Hematopoietic multipotent progenitor cell treated with erythropoietin and hydrocortisone succinate and interleukin-3 and kit ligand, for 15 days (in vitro differentiated cells): ENCODE measurements at places on chromosomes 16 and 17.
A peak's percentile ranks its signal among the peaks of the same experiment; 100 is the strongest.

- DNase-seq: no peak
Observed at GRCh38 chr16:72818236-72818845, 229.6 kb downstream of the ZFHX3 start.

- no peak for DNase-seq
Observed at GRCh38 chr17:73855720-73856333, 211.6 kb upstream of the SDK2 start.

GRCh38 chr17:51647067-51647466, 386.7 kb downstream of the UTP18 start:
- no peak for DNase-seq

GRCh38 chr17:3913531-3914311, 2.5 kb downstream of the P2RX1 start:
- peak; percentile 74 for DNase-seq

GRCh38 chr16:77116856-77117255, 74.1 kb upstream of the MON1B start:
- DNase-seq: no peak

DNA sequence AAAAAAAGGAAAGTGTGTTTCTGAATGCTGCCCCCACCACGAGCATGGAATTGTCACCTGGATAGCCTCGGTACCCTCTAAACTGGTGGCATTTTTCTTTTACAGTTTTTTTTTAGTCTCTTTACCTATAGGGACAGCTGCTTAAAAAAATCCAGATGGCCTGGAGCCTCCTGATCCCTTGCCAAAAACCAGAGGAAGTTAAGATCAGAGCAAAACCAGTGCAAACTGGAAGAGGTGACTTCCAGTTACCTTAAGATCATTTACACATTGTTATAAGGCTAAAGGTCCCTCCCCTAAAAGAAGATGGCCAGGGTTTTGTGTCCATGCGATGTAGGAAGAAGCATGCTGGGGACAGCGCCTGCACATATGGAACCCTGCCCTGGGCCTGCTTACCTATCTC, 3.5 kb downstream of the MEFV start:
- DNase-seq: no peak

DNA sequence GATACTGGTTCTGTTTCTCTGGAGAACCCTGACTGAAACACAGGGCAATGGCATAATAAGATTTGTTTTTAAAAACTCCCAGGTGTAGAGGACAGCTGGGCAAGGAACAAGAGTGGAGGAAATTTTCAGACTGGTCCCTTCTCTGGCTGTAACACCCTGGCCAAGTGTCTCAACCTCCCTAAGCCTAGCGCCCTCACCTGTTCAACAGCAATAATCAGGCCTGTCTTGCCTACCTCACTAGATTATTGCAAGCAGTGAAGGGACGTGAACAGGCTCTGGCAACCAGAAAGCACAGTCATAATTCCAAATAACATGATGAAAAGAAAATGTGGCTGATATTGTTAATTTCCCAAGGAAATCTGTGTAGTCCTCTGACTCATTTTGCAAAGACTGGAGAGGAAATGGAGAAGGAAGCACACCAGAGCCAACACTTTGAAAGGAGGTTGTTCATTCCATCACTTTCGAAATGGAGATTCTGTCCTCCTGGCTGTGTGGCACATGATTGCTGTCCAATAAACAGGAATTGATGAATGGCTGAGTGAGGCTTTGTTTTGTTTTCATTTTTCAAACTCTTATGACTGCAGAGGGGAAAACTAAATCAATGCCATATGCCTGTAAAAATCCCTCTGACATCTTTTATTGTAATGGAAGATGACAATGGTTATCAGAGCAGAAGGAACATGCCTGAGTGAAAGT, 87.5 kb upstream of the HLF start:
- no peak for DNase-seq

- peak; percentile 95 for DNase-seq
Observed at GRCh38 chr16:106623-107324, 28.7 kb downstream of the MPG start.

DNA sequence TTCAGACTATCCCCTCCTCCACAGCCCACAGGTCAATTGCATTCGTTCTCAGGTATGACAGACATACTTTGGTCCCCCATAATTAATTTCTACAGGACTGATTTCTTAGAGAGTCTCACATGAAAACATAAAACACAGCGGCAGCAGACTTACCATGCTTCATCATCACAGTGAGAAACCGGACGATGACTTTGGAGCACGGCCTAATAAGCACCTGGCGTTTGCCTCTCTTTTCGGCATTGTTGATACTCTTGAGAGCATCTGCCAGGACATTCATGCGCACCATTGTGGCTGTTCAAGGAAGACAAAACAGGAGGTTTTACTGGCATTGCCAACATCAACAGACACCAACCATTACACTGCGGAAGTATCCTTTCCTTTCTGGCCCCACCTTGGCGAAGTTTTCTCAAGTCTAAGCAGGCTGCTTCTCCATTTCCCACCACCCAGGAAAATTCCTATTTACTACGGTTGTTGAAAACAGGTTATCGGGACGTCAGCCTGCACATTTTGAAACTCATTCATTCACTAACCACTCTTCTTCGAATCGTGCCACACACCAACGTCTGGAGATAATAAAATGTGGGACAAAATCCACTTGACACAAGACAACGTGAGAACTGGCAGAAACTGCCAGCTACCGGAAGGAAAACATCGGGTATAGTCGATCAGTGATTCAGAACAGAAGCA, 1.2 kb downstream of the RPS15A start:
- DNase-seq: no peak

DNA sequence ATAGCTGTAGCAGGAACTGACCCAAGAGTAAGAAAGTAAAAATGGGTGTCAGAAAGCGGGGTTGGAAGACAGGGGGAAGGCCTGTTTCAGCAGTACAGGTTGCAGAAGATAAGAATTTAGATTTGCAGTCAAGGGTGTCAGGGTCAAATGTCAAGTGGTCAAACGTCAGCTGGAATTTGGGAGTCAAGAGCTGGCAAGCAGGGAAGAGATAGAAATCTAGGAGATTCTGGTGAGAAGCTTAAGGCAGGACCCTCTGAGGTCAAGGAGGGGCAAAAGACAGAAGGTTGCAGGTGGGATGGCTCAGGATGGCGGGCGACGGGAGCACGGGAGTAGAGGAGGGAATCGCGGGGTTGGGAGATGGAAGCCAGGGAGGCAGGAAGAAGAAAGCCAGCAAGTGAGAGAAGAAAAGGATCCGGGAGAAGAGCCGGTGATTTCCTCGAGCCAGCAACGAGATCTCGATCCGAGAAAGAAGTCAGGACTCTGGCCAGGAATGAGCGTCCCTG, 335 bp downstream of the SLC25A35 start:
- DNase-seq: no peak

GRCh38 chr17:31750578-31750977, 108.5 kb downstream of the COPRS start:
- DNase-seq: no peak

- no peak for DNase-seq
Observed at GRCh38 chr16:89504091-89504490, 4.1 kb upstream of the SPG7 start.

- DNase-seq: no peak
Observed at GRCh38 chr16:48053418-48053745, 102.4 kb downstream of the ABCC12 start.

DNA sequence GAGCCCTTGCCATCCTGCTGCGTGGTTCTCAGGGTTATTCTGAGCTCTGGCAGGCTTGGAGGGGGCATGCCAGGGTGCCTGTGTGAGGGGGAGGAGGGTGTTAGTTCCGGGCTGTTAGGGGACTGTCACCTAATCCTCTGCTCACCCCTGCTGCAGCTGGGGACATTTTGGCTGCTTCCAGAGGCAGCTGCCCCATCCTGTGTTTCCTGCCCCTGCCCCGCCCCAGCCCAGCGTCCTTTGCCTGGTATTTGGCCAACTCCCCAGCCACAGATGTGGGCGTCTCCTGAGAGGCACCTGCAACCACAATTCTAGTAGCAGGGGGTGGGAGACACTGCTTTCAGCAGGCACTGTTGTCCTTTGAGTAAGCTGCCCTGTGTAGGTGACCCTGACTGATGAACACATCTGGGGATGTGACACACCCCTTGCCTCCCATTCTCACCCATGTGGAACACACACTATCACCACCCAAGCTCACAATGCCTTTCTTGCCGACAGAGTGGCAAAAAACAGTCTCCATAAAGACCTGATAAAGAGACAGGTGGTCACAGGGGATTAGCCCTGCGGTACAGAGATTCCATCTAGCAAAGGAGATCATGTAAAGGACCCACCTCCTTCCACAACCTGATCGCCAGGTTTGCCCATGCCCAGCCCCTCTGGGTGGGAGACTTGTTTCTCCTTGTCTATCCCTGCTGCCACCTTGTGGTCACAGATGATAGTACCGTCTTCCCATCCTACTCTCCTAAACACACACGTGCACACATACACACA, at the start of gene CHRNE:
TSS of gene CHRNE (minus strand) at position 48 of the 768 bp plus-strand sequence. CDS start at position 13, 35 bp downstream.
- peak; percentile 84 for DNase-seq

- DNase-seq: no peak
Observed at GRCh38 chr16:61887903-61888302, 148.3 kb downstream of the CDH8 start.

DNA sequence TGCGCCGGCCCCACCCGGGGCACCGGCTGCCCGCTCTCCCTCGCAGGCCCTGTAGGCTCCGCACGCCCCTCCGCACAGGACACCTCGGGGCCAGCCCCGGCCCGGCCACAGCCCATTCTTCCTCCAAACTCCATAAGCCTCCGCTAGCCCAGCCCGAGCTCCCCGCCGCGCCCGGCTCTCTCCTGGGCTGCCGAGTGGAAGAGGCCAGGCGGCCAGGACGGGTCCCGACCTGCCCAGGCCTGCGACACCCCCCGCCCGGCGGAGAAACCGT, 397 bp downstream of the NCOR1 start:
- DNase-seq: peak; percentile 45

DNA sequence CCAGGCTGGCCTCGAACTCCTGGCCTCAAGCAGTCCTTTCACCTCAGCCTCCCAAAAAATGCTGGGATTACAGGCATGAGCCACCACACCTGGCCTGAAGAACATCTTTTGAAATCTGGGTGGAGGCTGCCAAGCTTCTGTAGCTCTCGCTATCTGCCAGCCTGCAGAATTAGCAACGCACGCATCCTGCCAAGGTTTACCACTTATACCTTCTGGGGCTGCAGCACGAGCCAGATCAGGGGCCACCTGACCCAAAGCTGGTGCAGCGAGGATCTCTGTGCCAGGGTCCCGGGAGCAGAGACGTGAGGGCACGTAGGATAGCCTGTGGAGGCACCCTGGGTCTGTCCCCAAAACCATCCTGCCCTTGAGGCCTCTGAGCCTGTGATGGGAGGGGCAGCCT, 22.2 kb downstream of the SLC38A8 start:
- no peak for DNase-seq

DNA sequence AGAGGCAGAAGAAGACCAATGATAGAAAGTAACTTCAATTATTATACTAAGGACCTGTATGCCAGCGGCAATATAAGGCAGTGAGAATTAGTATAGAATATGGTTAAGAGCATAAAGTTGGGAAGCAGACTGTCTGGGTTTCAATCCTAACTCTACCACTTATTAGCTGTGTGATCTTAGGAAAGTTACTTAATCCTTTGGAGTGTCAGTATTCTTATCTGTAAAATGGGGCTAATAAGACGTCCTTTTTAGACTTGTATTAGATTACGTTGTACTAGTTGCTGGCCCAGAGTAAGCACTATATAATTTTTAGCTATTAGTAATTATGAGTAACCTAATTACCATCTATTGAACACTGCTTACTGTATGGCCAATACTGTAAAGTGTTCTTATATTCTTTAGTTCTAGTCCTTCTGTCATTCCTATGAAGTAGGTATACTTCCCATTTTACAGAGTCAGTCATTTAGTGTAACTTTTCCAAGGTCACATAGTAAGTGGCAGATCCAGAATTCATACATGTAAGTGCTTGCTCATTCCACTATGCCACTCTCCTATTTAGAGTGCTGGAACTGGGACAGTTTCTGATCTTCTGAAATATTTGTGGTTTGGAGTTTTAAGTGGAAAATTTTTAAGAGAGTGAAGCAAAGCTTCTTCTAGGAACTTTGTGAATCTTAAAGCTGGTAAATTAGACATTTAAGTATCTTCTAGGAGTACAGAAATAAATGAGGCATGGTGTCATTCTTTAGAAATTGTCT, 22.5 kb downstream of the HEATR9 start:
- DNase-seq: no peak

DNA sequence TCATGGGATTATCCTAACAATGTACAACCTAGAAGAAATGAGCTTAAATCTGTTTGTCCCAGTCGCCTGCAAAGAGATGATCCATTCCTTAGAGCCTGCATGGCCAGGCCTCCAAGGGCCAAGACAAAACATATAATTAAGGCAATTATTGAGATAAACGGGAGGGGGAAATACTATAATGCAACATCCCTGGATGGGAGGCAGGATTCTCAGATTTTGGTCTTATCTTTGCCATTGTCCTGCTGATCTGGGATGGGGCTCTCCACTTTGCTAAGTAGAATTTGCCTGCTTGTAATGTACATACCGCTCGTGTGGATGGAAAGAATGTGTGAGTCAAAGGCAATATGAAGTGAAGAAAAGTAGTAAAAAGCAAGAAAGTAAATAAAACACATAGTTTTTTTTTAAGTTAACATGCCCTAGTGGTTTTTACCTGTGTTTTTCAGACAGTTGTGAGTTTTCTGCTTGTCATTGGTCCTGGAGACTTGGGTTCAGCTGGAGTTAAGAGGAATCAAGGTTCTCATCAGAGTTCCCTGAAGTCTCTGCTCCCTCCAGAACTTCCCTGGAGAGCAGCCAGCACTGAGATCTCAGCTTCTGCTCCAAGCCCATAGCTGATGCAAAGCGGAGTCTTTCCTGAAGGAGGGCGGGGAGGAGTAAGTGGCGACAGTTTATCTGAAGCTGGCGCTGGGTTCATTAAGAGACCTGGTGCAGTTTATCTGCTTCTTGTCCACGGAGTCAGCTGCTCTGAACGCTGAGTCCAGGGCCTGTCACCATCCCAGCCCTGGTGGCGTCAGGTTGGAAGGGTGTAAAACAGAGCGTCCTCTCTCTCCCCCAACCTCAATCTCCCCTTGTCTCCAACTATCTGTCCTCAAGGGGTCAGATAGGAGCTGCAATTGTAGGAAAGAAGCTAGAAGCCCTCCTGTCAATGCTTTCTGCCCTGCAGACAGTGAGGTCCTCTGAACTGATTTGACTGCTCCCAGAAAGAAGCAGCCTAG, 30.1 kb downstream of the HOXB1 start:
- no peak for DNase-seq

- no peak for DNase-seq
Observed at GRCh38 chr16:89420204-89420603, 70.2 kb downstream of the ANKRD11 start.

DNA sequence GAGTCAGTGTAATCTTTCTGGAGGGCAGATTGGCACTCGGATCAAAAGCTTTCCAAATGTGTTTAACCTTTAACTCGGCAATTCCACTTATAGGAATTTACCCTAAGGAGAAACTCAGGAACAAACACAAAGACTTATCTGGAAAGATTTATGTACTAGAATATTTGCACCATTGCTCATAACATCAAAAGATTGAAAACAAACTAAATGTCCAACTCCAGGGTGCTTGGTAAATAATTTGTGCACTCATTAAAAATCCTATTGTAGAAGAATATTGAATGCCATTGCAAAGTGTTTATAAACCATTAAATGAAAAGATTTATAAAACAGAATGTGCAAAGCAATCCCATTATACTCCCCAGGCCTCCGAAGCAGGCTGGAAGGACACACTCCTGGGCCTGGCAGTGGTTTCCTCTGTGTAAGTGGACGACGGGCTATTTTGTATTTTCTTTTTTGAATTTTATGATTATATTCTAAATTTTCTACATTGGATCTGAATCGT, 18.7 kb upstream of the RBFOX3 start:
- DNase-seq: no peak

- no peak for DNase-seq
Observed at GRCh38 chr17:39564211-39564848, 43.4 kb downstream of the NEUROD2 start.
